ENCODE measurements at places on chromosomes 11 and 22. TPM values are rescaled to one million over a fixed set of nuclear protein-coding genes. Genes with fewer than 3 reads are reported as not detected.

Gene OR6M1
- not detected for total RNA-seq

Gene SOX10
- 1.6 TPM for total RNA-seq

DNA sequence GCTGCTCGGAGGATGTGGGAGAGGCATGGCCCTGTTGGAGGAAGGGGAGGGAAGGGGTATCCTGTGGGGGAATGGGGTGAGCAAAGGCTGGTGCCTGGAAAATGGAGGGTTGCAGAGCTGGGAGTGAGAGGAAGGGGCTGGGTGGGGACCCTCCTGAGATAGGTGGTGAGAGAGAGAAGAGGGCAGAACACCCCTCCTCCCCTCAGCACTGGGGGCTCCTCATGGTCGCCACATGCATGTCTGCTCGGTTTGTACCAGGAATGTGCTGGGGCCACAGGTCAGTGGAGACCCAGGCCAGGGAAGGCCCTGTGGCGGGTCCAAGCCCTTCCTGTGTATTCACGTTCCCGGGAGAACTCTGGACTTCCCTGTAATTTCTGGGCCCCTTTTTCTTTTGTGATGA is 27.8 kb upstream of the ACR start:
- DNase-seq = no peak

GRCh38 chr11:111044751-111045406 is 200.6 kb upstream of the POU2AF2 start:
- DNase-seq = no peak

- DNase-seq = no peak
Observed at GRCh38 chr22:35191412-35191811, 65.9 kb upstream of the HMGXB4 start.

DNA sequence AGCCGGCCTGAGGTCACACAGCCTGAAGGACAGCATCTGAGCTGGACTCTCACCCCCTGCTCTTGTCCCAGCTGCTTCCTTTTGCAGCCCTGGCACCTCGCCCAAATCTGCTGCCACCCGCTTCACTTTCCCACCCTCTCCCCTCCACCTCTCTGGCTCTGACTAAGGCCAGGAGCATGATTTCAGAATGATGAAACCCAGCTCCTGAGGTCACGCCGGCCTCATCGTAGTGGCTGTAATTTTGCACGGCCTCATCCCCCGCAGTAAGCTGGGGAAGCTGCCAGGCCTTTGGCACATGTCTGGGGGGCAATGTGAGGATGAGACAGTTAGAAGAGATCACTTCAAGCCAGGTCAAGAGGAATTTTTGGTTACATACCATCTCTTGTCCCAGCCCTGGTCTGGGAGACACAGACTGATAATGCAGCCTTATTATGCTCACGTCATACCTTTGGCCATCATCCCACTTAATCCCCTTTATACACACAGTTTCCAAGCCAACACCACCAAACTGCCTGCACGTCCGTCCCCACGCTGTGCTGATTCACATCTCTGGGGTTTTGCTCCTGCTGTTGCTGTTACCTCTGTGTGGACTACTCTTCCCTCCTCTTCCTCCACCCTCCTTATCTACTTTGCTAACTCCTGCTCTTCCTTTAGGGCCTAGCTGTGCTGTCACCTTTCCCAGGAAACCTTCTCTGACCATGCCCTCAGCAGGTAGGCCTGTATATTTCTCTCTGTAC is 58.1 kb downstream of the CHRDL2 start:
- no peak for DNase-seq

- DNase-seq = no peak
Observed at GRCh38 chr11:113725407-113725806, 19.3 kb upstream of the TMPRSS5 start.

DNA sequence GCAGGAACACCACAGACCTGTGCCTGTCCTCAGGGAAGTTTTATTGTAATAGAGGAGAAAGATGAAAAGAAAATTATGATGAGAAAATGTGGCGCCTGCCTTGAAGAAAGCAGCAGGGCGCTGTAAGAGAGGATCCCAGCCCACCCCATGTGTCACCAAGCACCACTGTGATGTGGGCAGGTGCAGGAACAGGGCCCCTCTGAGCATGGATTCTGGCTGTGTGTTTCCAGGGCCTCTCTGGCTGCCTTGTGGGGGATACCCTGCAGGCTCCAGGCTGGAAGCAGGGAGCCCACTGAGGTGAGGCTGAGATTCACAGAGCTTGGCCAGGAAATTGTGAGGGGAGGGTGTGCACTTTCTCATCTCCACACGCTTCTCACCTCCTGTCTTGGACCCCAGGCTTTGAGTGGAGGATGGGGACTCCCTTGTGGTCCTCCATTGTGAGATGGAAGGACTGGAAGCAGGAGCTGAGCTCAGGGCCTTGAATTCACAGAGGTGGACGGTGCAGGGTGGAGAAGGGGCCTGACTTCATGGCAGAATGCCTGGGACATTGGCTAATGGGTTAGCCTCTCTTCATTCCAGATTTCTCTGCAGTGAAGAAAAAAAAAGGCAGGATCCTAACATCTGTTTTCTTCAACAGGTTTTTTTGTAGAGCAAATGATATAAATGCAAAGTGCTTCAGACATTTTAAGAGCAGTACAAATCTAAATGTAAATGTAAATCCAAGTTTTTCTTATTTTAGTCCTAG is 246.6 kb upstream of the B3GAT1 start:
- no peak for DNase-seq

DNA sequence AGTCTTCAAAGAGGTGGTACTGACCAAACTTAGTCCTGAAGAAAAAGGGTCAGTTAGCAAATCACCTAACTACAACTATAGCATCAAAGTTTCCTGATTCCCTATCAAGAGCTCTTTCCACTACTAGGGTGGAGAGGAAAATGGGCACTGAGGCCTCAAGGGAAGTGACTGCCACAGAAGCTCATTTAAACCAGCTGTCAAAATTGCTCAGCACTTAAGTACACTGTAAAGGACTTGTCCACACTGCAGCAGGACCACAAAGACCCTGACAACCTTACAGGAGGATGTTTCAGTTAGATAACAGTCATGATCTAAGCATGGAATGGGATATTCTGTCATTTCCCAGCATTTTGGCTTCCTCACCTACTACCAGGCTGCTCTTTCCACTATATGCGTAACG is 33.0 kb downstream of the FAM168A start:
- no peak for DNase-seq
